ENCODE measurements at places on chromosomes 12 and 14. TPM values are rescaled to one million over a fixed set of nuclear protein-coding genes. Genes with fewer than 3 reads are reported as not detected.

- peak; percentile 26 for DNase-seq
These were observed 213.7 kb upstream of the SYT10 start for GRCh38 chr12:33653362-33653761.

- peak; percentile 26 for DNase-seq
These were observed 51.3 kb upstream of the PLBD1 start for GRCh38 chr12:14618983-14619382.

- DNase-seq, result peak; percentile 97
These were observed 281.8 kb downstream of the KSR2 start for GRCh38 chr12:117686911-117687377.

DNA sequence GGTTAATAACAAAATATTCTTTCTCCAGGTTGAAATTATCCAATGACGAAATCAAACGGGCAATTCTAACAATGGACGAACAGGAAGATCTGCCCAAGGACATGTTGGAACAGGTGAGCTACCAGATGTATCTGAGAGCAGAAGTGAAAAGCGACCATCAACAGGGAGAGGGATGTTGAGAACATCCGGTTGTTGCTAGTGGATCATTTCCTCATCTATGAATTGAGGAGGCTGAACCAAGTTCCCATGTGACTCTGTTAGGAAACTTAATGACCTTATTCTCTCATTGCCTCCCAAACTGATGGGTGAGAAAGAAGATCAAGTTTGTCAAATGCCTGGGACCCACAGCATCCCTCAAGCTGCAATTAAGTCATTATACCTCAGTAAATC, 117.7 kb downstream of the GPR135 start:
- DNase-seq, result no peak

- no peak for DNase-seq
These were observed 52.7 kb downstream of the NKX2-1 start for GRCh38 chr14:36467332-36467731.

DNA sequence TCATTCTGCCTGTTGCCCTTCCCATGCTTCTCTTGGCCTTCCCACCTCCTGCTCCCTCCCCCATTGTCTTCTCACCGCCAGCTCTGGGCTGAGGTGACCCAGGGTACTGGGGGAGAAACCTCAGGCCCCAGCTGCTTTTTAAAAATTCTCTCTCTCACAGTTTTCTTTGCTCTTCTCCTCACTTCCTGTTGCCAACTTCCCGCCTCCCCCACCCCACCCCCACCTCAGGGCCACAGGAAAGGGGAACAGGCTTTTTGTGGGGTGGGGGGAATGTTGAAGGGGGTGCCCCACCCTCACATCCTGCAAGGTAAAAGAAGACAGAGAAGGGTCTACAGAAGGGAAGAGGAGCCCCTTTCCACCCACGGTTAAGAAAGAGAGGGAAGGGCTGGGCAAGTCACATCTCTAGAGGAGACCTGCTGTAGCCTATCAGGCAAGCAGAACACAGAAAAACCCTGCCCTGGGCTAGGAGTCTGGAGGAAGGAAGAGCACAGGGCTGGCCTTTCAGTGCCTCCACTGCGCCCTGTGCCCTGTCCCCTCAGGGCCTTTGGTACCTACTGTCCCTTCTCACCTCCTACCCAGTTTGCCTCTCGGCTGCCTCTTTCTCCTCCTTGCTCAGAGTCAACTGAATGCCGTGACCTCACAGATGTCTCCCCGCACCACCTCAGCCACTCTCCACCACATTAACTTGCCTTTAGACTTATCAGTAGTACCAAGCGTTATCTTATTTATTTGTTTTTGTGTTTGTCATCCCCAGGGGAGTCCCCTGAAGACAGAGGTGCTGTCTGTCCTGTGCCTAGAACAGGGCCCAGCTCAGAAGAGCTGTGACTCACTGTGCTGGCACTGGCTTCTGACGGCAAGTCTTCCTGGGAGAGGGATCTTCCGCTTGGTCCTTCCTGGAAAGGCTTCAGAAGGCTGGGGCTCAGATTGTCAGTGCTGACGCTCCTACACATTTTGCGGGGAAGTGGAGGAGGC, 1.7 kb downstream of the ARHGAP9 start:
- peak; percentile 38 for DNase-seq

- peak; percentile 42 for DNase-seq
These were observed 111.5 kb downstream of the PAX9 start for GRCh38 chr14:36773136-36773540.

GRCh38 chr12:132583411-132583710, 27.0 kb downstream of the LRCOL1 start:
- DNase-seq, result no peak

DNA sequence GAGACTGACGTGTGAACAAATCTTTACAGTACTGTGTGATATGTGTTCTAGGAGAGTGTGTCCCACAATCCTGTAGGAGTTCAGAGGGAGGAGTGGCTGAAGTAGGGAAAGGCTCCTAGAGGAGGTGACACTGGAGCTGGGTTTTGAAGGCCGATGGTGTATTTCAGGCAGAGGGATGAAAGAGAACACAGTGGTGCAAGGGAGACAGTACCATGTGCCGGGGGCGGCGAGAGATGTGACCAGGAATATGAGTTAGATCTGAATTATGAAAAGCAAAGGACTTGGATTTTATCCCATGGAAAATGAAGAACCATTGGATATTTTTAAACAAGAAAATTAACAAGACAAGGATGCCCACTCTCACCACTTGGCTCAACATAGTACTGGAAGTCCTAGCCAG, 77.0 kb upstream of the ESRRB start:
- no peak for DNase-seq

GRCh38 chr14:97948841-97949240, 1151.7 kb downstream of the VRK1 start:
- no peak for DNase-seq

- DNase-seq, result no peak
These were observed 35.1 kb downstream of the ARF6 start for GRCh38 chr14:49928015-49928414.

DNA sequence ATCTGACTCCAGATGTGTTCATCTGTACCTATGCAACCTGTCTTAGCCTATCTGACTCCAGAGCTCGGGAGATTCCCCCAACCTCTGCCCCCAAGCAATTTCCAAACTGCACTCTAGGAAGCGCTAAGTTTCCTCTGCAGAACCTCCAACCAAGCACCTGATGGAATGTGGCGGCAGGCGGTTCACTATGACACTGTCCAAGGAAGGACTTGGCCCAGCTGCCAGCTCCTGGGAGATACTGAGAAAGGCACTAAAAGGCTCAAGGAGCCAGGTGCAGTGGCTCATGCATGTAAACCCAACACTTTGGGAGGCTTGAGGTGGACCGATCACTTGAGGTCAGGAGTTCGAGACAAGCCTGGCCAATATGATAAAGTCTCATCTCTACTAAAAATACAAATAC, 244.0 kb downstream of the BCL11B start:
- DNase-seq, result no peak

The LRTM2 gene
- total RNA-seq, result not detected

The OR4N5 gene
- total RNA-seq, result not detected

The MYF6 gene
- not detected for total RNA-seq

The TEX52 gene
- total RNA-seq, result not detected

The GLI1 gene
- total RNA-seq, result not detected

The FLRT2 gene
- not detected for total RNA-seq

The NKX2-1 gene
- not detected for total RNA-seq

The RILPL1 gene
- total RNA-seq, result 15.7 TPM

The OTOGL gene
- 0.71 TPM for total RNA-seq

The PLEK2 gene
- not detected for total RNA-seq

The IAPP gene
- not detected for total RNA-seq
